ENCODE measurements at places on chromosomes 3 and 15.

GRCh38 chr3:145719114-145719513, 441.9 kb downstream of the PLOD2 start:
- DNase-seq, result no peak

GRCh38 chr3:105532251-105532650, 165.5 kb downstream of the ALCAM start:
- DNase-seq, result no peak

- DNase-seq, result no peak
Observed at GRCh38 chr15:51365417-51365816, 24.0 kb downstream of the GLDN start.

GRCh38 chr15:38213356-38213755, 39.3 kb upstream of the SPRED1 start:
- no peak for DNase-seq

- no peak for DNase-seq
Observed at GRCh38 chr3:54520060-54520459, 397.7 kb downstream of the CACNA2D3 start.

DNA sequence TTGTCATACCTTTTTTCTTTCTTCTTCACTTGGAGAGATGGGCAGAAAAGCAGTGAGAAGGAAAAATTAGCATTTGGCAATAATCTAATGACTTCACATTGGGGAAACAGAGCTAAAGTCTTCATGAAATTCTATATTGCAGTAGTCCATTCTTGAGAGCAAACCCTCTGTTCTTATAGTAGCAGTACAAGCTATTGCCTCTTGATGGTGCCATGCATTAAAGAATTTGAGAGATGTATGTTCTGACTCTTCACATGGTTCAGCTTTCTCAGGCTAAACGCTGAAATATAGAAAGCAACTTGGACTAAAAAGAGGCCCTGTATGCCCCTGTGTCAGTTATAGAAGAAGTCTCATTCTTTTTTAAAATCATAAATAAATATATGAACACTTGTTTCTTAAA, 36.0 kb downstream of the PHLDB2 start:
- peak; percentile 39 for DNase-seq

- no peak for DNase-seq
Observed at GRCh38 chr15:31497838-31498237, 171.2 kb downstream of the KLF13 start.

- DNase-seq, result no peak
Observed at GRCh38 chr15:95328559-95328958, 1001.9 kb upstream of the NR2F2 start.
